Activated naive CD8-positive, alpha-beta T cell treated with anti-CD3 and anti-CD28 coated beads, Interleukin-2, amount 10 ng/mL, durations not matched to agents 7 days and 5 days (primary cell): ENCODE measurements at places on chromosomes 2 and 18. TPM values are rescaled to one million over a fixed set of nuclear protein-coding genes. Genes with fewer than 3 reads are reported as not detected.
A peak's percentile ranks its signal among the peaks of the same experiment; 100 is the strongest.

- no peak for DNase-seq
Measured at GRCh38 chr2:105783151-105783738, 38.5 kb downstream of the NCK2 start.

DNA sequence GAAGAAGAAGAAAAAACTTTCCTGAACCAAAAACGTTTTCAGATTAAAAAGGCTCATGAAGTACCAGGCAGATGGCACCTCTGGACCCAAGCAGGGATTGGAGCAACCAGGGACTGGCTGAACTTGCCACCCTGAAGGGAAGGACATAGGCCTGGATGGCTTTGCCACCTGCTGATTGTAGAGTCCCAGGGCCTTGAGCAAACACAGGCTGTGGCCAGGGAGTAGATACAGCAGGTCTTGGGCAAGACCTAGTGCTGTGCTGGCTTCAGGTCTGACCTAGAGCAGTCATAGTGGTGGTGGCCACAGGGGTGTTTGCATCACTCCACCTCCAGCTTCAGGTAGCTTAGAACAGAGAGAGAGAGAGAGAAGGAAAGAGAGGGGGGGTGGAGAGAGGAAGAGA lies 231.5 kb upstream of the FBXO11 start:
- DNase-seq: no peak

- DNase-seq: no peak
Measured at GRCh38 chr2:195413944-195414343, 243.1 kb upstream of the SLC39A10 start.

- DNase-seq: no peak
Measured at GRCh38 chr2:119308793-119309330, 57.8 kb downstream of the C2orf76 start.

ERBB4 gene
- not detected for total RNA-seq

GRCh38 chr2:1488851-1489250 lies 75.6 kb downstream of the TPO start:
- no peak for DNase-seq

- DNase-seq: no peak
Measured at GRCh38 chr2:236352761-236353593, 88.8 kb upstream of the ASB18 start.

GPR39 gene
- total RNA-seq: not detected

DNA sequence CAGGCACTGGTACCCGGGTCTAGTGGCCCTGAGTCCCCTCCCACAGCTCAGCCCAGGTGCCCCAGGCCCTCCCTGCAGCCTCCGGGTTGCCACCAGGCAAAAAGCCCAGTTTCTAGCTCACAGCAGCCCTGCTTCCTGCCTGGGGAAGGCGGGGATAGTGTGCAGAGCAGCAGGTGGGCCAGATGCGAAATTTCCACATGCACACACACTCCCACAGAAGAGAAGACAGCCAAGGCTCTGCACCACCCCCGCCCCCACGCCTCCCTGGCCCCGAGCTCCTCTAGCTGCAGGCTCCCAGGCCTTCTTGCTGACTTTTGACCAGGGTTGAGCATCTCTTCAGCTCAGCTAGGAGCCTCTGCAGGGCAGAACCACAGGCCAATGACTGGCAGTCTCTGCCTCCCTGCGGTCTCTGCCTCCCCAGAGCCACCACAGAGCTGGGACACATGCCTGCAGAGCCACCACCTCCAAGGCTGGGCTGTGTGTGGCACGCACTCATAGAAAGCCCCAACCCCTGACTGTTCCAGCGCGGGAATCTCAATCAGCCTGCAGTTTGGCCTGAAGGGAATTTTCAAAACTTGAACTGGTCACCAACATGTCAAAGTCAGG lies 7.2 kb downstream of the SLC66A2 start:
- DNase-seq: peak; percentile 54

GRCh38 chr2:175103191-175103590 lies 64.8 kb downstream of the ATF2 start:
- DNase-seq: no peak

C2orf81 gene
- total RNA-seq: 5.8 TPM

GALNT5 gene
- not detected for total RNA-seq

- DNase-seq: no peak
Measured at GRCh38 chr2:164495491-164496223, 125.6 kb downstream of the GRB14 start.

SDC1 gene
- 0.22 TPM for total RNA-seq

KIF1A gene
- 2.3 TPM for total RNA-seq

- no peak for DNase-seq
Measured at GRCh38 chr2:221103930-221104329, 468.2 kb downstream of the EPHA4 start.

- no peak for DNase-seq
Measured at GRCh38 chr2:21372654-21373053, 248.9 kb downstream of the TDRD15 start.
